ENCODE measurements at places on chromosomes 4 and X.

- DNase-seq: no peak
These were observed 92.3 kb downstream of the PRDM5 start for GRCh38 chr4:120830204-120830603.

- no peak for DNase-seq
These were observed 34.1 kb downstream of the HTRA3 start for GRCh38 chr4:8303485-8304281.

GRCh38 chr4:1105662-1106061 is 7.7 kb downstream of the RNF212 start:
- no peak for DNase-seq

DNA sequence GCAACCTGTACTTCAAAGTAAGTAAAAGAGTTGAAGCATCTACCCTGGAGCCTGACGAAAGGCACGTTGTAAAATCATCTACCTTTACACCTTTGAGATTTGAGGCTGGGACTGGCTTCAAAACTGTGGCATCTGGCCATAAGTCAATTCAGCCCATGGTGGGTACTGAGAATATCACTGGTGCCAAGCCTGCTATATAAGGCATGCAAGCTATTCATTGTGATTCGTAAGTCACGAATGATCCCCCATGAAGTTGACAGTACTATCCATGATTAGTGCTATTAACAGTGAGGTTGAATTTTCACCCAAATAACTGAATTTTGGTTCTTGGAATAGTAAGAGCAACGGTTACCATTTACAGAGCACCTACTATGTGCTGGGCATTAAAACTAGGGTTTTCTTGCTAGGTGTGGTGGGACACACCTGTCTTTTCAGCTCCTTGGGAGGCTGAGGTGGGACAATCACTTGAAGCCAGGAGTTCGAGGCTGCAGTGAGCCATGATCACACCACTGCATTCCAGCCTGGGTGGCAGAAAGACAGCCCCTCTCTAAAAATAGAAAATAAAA is 39.8 kb downstream of the IRF2 start:
- no peak for DNase-seq

DNA sequence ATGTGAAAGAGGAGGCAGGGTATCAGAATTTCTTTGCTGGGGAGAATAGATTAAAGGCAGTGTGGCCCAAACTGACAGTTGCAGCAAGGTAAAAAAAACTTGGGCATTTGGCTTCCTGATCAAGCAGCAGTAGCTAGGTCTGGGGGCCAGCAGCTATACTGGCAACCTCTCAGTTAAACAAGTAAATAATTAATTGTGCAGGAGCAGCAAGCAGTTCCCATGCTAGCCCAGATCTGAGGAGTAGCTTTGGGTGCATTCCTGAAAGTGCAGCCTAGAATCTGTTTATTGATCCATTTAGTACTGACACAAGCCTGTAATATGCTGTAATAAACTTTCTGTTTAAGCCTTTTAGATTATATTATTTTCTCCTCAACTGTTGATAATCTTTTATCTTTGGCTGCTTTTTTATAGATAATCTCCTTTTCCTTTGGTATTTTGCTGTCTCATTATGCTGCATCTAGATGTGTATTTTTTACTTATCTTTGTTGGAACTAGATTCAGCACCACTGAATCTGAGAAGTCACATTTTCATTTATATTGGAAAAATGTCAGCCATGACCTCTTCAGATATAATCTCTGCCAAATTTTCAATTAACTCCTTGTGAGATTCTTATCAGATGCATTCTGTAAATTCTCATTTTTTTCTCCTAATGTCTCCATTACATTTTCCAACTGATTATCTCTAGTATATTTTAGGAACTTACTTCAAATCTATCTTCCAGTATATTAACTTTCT is 276.3 kb downstream of the STPG2 start:
- no peak for DNase-seq

GRCh38 chrX:150088766-150089518 is 150.7 kb upstream of the EOLA2 start:
- DNase-seq: no peak

- no peak for DNase-seq
These were observed 1.8 kb downstream of the CENPU start for GRCh38 chr4:184732126-184732525.

GRCh38 chr4:156933633-156934258 is 37.9 kb downstream of the PDGFC start:
- no peak for DNase-seq

- DNase-seq: no peak
These were observed 384.0 kb downstream of the TMA16 start for GRCh38 chr4:163878336-163879121.

GRCh38 chr4:31391976-31392375 is 671.8 kb downstream of the PCDH7 start:
- no peak for DNase-seq

GRCh38 chr4:75321484-75321883 is 192.7 kb downstream of the RCHY1 start:
- DNase-seq: no peak

DNA sequence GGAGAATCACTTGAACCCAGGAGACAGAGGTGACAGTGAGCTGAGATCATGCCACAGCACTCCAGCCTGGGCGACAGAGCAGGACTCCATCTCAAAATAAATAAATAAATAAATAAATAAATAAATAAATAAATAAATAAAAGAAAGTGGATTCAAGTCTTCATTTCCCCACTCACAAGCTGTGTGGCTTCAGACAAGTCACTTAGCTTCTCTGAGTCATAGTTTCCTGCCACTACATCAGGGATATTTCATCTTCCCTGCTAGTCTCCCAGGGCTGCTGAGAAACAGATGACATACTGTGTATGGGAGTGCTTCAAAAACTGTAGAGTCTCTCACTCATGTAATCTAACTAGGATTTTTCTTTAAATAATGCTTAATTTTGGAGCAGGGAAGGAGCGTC is 37.2 kb downstream of the TBC1D9 start:
- no peak for DNase-seq

- peak; percentile 64 for DNase-seq
These were observed 25.9 kb downstream of the PKD2 start for GRCh38 chr4:88033309-88033708.

- no peak for DNase-seq
These were observed 868 bp downstream of the AFAP1 start for GRCh38 chr4:7938609-7939376.

GRCh38 chrX:7071390-7071789 is 76.1 kb upstream of the STS start:
- no peak for DNase-seq

- DNase-seq: peak; percentile 10
These were observed 60.2 kb upstream of the PGAM4 start for GRCh38 chrX:78029663-78030062.

DNA sequence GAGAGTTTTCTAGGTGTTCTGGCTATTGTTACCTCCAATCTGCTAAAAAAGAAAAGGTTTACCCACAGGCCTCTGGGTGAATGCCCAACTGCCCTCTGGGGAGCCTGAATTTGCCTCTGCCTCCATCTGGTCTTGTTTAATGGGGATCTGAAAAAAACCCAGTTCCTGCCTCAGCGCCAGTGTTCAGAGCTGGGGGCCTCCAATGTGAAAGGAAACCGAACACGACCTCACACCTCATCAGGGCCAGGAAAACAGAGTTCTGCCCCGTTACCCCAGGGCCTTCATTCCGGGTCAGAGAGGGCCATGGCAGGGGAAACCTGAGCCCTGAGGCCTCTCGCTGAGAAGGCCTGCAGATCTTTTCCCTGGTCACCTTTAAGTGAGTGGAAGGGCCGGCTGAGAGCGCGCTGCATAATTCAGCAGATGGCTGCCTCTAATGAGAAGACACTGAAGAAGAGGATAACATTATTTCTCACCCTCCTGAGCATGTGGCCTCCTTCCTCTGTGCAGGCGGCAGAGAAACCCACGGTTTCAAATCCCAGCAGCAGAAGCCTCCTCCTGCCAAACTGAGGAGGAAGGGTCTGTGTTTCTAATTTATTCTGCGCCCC is 6.8 kb downstream of the SEPTIN6 start:
- peak; percentile 75 for DNase-seq

DNA sequence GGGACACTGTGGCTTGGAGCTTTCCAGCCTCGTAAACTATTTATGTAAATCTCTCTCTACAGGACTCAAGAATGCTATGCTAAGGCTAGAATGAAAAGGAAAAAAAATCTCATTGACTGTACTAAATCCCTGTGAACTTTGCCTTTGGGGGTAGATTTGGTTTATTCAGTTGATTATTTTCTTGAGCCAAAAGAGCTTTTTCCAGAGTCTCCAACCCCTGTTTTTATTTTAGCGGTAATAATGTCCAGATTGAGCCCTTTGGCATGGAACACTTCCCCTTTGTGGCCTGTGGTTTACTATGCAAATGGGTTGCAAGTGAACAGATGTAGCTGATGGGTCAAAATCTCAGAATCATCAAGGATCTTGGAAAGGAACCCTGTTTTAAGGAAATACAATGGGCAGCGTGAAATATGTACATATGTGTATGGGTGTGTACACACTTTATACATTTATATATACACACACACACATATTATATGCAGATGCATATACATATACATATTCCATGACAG is 72.9 kb downstream of the FAM9B start:
- peak; percentile 48 for DNase-seq

GRCh38 chrX:11648705-11649519 is 16.8 kb downstream of the ARHGAP6 start:
- no peak for DNase-seq

DNA sequence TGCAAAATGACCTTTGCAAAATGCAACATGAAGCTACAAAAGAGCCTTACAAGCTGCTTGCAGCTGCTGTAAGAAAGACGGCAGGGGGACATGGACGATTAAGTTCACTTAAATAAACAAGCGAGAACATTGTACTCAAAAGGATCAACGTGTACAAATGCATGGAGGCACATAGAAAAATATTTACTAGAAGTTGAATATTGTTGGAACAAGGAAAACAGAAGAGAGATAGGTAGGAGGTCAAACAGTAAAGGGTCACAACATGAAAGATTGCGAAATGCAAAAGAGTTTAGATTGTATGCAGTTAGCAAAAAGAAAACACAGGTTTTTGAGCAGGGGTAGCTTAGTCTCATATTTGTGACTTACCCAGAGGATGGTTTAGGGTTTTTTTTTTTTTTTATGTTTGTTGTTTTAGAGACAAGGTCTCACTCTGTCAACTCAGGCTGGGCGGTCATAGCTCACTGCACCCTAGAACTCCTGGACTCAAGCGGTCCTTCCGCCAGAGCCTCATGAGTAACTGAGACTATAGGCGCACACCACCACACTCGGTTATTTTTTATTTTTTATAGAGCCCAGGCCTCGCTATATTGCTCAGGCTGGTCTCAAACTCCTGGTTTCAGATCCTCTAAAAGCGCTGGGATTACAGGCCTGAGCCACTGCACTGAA is 1.4 kb upstream of the PHF8 start:
- no peak for DNase-seq

DNA sequence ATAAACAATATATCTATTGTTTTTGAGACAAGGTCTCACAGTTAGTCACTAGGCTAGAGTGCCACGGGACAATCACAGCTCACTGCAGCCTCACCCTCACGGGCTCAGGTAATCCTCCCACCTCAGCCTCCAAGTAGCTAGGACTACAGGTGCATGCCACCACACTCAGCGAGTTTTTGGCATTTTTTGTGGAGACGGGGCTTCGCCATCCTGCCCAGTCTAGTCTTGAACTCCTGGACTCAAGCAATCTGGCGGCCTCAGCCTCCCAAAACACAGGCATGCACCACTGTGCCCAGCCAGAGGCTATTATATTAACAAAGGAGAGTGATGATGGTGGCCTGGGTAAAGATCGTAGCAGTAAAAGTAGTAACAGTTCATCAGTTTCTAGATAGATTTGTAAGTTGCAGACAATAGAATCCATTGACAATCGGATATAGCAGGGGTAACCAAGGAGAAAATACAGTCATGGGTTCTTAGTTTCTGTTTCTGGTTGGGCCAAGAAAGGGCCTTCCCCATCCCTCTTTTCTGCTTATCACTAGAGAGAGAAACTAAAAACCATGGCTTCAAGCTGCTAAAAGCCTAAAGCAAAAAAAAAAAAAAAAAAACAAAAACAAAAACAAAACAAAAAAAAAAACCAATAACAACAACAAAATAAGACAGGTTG is 60.6 kb downstream of the ANXA10 start:
- DNase-seq: no peak

DNA sequence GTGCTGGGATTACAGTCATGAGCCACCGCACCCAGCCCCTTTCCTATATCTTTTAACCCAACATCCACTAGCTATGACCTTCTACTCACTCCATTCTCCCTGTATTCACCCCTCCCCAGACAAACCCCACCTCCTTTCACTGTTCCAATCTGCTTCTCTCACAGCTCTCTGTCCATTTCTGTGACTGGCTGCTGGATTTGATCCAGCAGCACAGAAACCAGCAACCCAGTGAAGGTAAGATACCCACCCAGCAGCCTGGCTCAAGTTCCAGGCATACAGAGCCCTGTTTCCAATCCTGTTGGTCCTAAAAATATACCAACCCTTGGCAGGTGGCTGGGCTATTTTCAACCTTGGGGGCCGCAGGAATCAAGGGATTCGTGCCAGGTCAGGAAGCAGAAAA is 56.9 kb upstream of the SMIM10 start:
- no peak for DNase-seq

DNA sequence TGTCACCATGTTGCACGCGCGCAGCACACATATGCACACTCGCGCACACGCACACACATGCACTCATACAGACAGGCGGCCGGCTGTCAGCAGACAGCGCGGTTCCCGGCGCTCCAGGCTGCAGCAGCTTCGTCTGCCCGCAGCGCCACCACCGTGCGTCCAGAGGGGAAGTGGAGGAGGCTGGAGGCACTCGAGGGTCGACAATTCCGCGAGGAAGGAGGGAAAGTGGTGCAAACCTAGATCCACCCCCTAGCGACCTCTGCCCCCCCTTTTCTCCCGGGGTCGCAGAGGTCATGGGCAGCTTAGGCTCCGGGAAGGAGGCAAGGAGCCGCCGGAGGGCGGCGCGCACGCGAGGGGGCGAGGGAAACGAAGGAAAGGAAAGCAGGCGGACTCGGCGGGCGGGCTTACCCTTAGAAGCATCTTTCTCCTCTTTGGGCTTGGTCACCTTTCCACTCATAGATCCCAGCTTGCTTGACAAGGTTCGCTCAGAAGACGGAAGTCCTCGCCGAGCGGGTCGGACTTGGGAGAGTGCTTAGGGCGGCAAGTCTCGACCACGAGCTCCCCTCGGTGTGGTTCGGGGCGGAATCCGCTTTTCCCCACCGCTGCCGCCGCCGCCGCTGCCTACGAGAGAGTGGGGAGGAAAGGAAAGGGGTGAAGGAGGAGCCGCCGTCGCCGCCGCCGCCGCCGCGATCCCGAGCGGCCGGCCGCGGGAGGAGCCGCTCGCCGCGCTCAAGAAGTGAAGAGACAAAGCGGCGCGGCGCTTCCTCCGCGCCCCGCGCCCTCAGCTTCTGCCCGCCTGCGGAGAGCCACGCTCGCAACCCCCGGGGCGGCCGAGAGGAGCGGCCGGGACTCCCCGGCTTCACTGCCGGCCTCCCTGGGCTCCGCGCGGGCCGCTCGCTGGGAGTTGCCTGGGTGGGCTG is 326.6 kb upstream of the F9 start:
- DNase-seq: peak; percentile 3

- no peak for DNase-seq
These were observed 97.8 kb downstream of the ZNF827 start for GRCh38 chr4:145840801-145841200.
